ENCODE measurements at places on chromosomes 12 and 14.

GRCh38 chr12:6118891-6119568, 5.4 kb downstream of the VWF start:
- no peak for DNase-seq

- DNase-seq: no peak
These were observed 11.2 kb downstream of the KCNH3 start for GRCh38 chr12:49549735-49550692.

GRCh38 chr14:61627612-61628011, 67.7 kb upstream of the HIF1A start:
- no peak for DNase-seq

- no peak for DNase-seq
These were observed 80.4 kb downstream of the PDE3A start for GRCh38 chr12:20448781-20449180.

- no peak for DNase-seq
These were observed 5.0 kb downstream of the ZFHX2 start for GRCh38 chr14:23546450-23547035.

- DNase-seq: peak; percentile 42
These were observed 374.6 kb downstream of the MDGA2 start for GRCh38 chr14:47300796-47301195.

- no peak for DNase-seq
These were observed 22.4 kb downstream of the ENTPD5 start for GRCh38 chr14:73996731-73997107.

DNA sequence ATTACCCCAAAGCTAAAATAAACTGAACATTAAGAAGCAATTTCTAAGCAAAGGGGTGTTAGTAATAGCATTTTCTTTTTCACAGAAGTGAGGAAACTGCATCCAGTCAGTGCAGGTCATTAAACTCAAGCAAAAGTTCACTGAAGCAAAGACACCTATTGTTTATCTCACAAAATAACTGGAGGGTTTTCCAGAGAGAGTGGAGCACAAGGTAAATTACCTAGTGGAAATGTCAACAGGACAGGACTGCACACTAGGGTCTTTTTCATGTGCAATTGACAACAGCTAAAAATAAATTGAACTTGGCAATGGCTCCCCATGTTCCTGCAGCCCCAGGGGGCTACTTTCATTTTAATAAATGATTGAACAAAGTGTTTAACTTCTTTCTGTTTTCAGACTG, 742.0 kb downstream of the GALC start:
- no peak for DNase-seq

DNA sequence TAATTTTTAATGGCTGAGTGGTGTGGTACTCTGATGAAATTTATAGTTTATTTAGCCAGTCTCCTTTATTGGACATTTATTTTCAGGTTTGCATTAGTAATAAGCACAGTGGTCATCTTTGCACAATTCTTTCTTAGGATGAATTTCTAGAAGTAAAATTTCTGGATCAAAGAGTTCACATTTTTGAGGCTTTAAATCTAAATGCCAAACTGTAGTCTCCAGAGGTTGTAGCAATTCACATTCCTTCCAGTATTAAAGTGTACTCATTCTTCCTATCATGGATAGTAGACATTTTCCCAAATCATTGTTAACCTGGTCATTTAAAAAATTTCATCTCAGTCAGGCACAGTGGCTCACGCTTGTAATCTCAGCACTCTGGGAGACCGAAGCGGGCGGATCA, 24.8 kb downstream of the SLC39A9 start:
- no peak for DNase-seq

DNA sequence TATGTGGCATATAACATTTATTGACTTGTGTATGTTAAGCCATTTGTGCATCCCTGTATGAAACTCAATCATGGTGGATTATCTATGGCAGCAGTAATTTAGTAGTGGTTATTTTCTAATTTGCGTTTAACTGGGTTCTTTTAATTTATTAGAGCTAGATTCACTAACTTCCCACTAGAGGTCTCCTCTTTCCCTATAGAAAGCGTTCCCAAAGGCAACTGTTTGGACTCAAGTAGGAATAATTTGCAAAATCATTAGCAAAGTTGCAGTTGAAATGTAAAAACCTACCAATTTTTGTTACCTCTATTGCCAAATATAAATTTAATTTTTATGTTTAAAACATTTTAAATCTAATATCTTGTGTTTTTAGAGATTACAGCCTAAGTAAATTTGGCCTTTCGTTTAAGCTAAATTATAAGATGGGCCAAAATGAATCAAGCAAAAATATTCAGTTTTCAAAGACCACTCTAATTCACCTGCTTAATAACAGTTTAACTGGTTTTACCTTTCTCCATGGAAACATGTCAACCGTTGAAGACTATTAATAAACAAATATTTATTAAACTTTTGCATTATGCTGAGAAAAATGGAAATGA, 6.0 kb downstream of the DMAC2L start:
- DNase-seq: peak; percentile 38

- no peak for DNase-seq
These were observed 6.9 kb upstream of the MED13L start for GRCh38 chr12:116284396-116284795.

- DNase-seq: no peak
These were observed 1139.1 kb upstream of the TMEM132C start for GRCh38 chr12:127127897-127128296.

- no peak for DNase-seq
These were observed 12.8 kb downstream of the TRMT5 start for GRCh38 chr14:60968099-60968498.

- peak; percentile 45 for DNase-seq
These were observed 18.0 kb downstream of the ACIN1 start for GRCh38 chr14:23076785-23077408.

DNA sequence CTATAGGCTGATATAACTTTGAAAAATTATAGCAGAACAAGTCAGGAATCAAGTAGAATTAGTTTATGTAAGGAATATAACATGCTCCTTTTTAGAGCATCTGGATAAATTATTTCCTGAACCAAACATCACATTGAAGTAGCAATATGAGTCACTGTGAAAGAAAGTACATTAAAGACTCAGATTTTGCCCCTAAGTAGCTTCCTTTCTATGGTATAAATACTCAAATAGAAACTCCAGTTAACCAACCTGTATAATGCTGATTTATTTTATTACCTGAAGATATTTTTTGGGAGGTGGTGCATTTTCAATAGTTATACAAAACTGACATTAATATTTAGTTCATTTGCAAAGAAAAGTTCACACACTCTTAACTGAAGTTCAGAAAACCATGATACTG, 312.1 kb downstream of the ITPR2 start:
- no peak for DNase-seq

- DNase-seq: no peak
These were observed 3.2 kb upstream of the NACA start for GRCh38 chr12:56728139-56728861.

DNA sequence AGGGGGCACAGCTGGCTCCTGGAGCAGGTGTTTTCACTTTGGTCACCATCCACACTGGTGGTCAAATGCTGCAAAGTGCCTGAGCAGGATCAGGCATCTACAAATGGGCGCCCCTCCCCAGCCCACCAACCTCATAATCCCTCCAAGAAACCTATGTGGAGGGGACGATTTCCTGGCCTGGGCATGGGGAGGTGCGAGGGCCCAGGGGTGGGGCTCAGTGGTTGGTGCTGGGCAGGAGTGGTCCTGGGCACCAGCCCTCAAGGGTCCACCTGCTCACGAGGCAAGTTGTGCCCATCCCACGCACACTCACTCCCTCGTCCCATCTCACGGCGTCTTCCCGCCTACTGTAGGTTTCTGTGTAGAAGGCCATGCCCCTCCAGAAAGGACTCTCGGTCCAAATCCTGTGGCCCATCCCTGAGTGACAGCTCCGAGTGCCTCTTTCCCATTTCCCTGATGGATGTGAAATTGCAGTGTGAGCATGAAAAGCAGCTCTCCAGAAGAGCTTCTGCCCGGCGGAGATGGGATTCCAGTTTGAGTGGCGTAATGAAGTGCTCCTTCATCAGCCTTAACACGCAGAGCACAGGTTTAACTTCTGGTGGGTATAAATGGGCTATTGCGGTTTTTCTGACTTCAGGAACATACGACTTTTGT, 36.9 kb downstream of the SLC15A4 start:
- DNase-seq: no peak

DNA sequence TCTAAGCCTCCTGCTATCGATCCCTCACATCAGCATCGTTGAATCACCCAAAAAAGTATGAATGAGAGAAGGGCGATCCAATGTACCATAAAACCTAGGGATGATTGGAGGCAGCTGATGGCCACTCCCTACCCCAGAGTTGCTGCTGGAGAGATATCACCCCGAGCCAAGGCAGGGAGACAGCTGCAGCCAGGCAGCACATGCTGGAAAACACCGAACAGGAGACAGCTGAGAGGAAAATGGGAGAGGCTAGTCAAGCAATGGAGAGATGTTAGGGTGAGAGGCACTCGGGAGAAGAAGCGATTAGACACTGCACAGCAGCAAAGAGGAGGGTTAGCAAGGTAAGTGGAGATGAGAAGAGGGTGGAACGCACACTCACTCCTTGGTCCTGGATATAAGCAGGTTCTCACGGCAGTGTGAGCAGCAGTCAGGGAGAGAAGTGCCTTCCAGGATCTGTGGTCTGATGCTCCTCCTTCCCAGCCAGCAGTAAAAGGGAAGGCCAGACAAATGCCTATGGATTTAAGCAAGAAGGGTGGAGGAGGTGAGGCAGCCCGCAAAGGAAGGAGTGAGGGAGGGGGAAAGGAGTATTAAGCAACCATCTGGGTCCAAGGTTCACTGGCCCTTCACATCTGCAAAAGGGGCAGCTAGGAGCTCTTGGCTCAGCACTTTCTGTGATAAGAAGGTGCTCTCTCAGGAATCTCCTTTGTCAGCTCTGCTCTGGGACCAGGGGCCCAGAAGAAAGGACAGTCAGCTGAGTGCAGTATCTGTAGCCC, at the start of gene SLC7A7:
TSS of gene SLC7A7 (minus strand) at position 495 of the 773 bp plus-strand sequence. CDS start 2,037 bp downstream, outside the sequence.
- DNase-seq: no peak

- DNase-seq: peak; percentile 32
These were observed 67.7 kb downstream of the EPS8 start for GRCh38 chr12:15721316-15722115.

- DNase-seq: no peak
These were observed 72.3 kb upstream of the RFLNA start for GRCh38 chr12:124222368-124223245.

DNA sequence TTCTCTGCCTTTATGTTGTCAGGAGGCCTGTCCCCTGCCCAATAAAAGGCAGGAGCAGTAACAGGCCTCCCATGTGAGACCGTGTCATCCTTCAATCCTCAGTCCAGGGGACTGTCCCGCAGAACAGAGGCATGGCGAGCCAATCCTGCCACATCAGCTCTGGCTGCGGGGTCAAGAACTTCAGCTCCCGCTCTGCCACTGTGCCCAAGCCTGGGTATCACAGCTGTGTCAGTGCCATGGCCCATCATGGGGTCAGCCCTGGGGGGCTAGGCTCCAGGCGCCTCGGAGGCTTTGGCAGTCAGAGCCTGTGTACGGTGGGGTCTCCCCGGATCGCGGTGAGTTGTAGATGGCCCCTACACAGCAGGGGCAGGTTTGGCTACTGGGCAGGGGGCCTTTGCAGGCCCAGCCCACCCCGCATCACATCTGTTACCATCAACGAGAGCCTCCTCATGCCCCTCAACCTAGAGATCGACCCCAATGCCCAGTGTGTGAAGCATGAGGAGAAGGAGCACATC, 19.9 kb upstream of the KRT83 start:
- DNase-seq: no peak

DNA sequence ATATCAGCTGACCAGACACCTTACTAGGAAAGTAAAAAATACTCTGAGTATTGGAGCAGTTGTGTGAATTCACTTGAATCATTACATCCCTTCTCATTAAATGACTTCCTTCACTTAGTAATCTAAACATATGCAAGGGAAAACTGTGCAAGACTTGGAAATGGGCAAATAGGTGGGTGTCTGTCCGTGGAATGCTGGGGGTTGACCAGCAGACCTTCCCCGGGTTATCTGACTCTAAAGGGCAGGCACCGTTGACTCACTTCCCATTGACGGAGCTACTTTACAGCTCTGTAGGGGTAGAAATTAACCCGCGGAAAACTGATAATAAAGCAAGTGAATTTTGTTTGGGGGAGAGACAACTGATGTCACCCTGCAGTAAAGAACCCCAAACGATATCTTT, 199.3 kb downstream of the TTC7B start:
- DNase-seq: no peak

DNA sequence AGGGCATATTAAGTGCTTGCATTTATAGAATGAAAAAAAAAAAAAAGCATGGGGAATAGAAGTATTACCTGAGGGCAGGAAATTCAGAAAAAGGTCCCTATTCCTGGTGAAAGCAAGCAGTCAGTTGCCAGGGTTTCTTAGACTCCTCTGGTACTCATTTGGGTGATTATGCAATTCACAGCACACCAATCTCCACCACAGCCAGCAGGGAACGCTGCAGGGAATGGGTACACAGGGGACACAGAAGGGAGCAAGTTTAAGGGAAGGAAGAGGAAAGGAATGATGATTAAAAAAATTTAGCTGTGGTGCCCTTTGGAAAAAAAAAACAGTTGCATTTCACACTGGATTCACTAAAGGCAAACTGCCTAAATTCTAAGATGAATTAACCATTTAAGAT, 14.2 kb downstream of the BLTP3B start:
- DNase-seq: peak; percentile 69

DNA sequence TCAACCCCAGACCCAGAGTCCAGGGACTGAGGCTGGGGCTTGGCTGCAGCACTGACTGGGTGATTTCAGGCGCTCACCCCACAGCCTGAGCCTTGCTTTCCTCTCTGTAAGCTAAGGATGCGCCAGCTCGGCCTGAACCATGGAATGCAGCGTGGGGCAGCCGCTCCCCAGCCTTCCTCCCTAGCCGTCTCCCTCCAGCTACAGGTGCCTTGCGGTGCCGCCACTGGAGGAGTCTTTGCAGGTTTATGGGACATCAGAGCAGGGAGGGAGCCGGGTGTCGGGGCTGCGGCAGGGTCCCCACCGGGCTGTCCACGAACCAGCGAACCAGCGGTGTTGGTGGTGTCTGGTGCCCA, 19.4 kb downstream of the PPP2R5C start:
- no peak for DNase-seq

DNA sequence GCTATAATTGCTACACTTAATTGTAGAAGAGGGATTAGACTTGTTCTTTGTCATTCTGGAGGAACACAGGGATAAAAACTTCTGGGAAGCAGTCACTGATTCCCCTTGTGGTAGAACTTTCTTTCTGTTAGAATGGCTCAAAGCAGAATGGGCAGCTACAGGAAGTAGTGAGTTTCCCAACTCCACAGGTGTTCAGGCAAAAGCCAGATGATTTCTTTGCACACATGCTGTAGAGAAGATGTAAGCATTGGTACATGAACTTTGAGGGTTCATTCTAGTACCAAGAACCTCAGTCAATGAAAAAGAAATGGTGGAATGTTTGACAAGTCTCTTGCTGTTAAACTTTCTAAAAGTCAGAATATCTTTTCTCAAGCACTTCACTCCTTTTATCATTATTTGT, 4.3 kb downstream of the NDUFA9 start:
- DNase-seq: peak; percentile 12

DNA sequence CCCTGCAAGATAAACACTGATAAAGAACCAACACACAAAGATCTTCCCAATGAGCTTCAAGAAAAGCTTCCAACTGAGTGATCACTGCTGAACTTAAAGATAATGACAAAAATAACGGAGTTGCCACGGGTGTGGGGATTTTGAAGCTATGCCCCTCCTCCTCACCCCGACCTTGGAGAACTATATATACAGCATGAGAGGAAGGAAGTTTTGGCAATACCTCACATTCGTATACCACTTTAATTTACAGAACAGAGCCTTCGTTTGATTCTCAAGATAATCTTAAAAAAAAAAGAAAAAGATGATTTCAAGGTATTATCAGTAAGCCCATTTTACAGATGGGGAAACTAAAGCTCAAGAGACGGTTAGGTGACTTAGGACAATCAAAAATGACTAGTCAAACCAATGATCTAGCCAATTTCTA, 715 bp downstream of the NEK9 start:
- peak; percentile 3 for DNase-seq
